Left kidney (tissue), 8 donors: ENCODE measurements at places on chromosomes 3 and 15.

DNA sequence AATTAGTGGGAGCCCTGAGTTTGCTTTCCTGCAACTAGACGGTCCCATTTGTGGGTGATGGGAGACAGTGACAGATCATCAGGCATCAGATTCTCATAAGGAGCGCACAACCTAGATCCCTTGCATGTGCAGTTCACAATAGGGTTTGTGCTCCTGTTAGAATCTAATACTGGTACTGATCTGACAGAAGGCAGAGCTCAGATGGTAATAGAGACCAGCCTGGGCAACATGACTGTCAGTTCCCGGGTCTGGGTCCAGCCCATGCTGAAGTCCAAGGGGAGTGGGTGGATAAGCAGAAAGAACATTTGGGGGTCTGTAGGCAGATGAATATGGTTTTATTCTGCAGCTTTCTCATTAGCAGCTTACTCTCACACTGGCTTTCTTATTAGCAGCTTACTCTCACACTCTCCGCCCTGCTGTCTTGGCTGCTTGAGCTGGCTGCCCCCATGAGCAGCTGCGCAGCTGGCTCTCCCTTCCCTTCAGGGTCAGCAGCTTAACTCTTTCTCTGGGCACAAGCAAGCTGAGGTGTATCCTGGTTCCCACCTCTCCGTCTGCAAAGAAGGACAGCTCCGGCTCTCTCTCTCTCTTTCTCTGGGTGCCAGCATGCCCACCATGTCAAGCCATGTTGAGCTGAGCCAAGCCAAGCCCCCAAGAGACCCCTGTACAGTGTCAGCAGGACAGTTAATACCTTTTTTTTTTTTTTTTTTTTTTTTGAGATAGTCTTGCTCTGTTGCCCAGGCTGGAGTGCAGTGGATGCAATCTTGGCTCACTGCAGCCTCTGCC lies 46.5 kb downstream of the KLHDC8B start:
- no peak for DNase-seq

DNA sequence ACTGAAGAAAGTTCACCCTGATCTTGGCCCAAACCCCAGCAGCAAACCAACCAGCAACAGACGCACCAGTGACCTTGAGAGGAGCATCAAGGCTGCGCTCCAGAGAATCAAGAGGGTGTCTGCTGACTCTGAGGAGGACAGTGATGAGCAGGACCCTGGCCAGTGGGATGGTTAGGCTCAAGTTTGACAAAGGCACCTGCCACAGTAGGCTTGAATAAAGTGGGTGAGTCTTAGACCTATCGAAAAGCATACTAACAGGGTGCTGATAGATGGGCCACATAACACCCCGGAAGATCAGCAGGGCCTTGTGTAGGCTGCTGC lies 23.9 kb downstream of the WHAMM start:
- no peak for DNase-seq

DNA sequence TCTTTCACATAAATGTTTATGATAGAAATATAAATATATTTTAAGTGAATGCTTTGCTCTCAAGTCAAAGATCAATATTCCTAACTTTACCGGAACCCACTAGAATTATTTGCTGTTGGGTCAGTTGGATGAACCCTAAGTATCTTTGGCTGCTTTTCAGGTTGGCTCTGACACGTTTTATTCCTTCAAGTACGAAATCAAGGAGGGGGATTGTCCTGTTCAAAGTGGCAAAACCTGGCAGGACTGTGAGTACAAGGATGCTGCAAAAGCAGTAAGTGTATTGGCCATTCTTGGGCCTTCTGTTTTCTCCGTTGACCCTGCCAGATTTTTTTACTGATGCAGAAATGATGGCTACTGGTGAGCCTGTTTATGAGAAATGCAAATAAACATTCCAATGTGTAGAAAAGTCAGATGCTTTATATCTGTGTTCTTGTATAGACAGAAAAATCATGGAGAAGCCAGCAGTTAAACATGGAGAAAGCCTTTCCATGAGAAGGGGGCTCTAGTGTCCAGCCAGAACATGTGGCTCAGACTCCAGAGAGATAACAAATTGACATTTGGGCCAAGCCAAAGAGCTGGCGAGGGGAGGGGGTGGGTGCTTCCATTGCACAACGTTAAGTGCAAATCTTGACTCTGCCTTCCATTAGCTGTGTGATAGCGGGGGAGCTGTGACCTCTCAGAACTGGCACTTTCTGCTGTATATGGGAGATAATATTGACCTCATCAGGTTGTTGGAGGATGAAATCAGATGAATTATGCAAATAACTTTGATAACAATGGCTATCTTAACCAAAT lies 3.0 kb downstream of the KNG1 start:
- DNase-seq, result no peak

GRCh38 chr3:23580096-23580713 lies 225.6 kb upstream of the UBE2E1 start:
- no peak for DNase-seq
